ENCODE measurements at places on chromosomes 12 and 14.

DNA sequence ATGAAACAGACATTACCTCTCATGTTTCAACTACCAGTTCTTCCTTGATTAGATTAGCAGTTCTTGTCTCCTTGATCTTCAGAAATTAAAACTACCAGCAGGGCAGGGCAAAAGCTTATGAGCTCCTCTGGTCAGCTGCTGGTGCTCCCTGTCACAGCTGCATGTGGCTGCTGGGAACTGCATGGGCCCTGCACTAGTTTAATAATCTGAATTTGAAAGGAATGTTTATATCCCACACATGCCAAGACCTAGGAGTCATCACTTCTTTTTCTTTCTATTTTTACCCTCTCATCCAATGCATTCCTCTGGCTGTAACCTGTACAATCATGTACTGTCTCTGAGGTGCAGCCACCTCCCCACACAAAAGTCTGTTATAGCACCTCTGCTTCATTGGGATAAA is 73.9 kb downstream of the ARMH4 start:
- no peak for DNase-seq

- DNase-seq = no peak
These were observed 890 bp downstream of the AVPR1A start for GRCh38 chr12:63149909-63150712.

DNA sequence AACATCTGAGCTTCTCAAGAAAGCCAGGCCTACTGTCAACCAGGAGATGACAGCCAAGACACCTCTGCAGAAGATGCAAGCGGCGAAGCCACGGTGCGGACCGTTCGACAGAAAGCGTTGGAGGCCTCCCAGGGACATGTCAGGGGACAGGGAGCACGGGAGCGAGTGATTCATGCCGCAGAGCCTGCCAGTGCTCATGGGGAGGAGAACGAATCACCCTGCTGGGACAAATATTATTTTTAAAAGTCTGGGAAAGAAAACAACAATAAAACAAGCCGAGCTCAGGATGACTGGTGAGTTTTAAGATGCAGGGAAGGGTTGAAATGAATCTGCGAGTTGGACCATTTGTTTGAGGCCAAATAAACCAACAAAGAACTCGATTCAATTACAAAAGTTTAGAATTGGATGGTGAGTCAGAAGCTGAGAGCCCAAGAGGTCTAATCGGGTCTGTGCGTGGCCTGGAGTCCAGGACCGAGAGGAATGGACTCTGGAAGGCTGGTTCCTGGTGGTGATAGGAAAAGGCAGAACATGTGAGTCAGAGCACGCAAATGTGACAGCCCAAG is 91.0 kb downstream of the RBM19 start:
- no peak for DNase-seq

DNA sequence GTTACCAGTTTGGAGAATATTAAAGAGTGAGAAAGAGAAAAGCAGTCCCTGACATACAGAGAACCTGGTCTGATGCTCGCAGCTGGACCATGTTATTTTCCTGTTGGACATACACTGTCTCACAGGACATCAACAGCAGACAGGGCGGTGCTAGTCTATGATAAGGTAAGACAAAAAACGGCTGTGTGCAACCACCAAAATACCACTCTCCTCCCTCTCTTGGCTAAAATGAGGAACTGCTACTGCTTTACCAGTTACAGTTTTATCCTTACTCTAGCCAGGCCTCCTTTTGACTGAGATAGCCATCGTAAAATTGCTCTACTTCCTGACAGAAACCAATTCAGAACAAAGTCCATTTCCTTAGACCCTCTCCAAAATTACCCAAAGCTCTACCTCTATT is 47.0 kb upstream of the ERGIC2 start:
- no peak for DNase-seq

DNA sequence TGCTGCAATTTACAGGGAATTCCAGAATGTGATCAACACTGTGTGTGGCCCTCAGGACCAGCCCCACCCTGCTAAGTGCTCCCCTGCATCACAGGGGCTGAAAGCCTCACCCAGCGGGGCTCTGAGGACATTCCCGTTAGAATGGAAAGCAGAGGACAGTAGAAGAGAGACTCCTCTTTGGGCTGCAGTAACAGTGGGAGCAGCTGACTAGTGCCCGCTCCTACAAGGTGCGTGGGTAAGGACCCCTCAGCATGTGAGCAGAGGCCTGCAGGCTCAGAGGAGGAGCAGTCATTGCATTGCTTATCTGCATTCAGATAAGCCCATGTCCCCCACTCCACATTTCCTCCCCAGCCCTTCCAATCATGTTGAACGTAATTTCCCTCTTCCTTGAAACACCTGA is 120.1 kb downstream of the ITPR2 start:
- DNase-seq = no peak

DNA sequence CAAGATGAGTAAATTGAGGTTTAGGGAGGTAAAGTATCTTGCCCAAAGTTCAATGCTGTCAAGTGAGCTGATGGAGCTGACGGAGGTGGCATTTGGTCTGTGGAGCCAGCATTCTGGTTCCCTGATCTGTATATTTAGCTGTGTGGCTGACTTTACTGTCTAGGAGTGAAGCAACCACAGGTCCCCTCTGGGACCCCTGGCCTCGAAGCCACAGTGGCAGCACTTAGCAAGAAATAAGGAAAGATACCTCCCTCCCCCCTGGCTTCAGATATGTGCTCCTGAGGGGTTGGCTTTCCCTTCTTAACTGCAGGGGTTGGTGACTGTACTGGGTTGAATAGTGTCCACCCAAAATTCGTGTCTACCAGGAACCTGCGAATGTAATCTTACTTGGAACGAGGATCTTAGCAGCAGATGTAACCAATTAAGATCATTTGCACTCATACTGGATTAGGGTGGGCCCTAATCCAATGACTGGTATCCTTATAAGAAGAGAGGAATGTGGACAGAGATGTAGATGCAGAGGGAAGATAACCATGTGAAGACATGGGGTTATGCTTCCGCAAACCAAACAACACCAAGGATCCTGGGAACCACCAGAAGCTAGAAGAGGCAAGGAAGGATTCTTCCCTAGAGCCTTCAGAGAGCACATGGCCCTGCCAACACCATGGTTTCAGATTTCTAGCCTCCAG is 2.0 kb upstream of the ACVR1B start:
- no peak for DNase-seq
